Lower leg skin (tissue), 4 donors: ENCODE measurements at places on chromosomes 5 and 9.

- no peak for DNase-seq
Measured at GRCh38 chr9:110432253-110432652, 94.6 kb upstream of the TXNDC8 start.

DNA sequence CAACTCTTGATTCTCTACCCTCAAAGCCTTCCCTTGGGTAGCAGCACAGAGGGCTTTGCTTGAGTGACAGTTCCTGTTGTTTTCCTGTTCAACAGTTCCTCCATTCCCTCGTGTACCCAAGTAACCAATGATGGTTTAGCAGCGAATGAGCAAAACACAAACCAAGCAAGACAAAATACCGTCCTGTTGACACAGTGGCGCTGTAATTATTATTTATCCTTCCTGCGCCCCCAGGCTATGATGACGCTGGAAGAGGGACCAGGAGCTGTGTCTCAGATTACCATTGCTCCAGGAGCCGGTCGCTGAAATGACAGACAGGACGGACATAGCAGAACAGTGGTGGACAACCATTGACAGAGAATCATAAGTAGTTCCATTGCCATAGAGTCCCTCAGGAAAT lies 154.8 kb downstream of the GADD45G start:
- no peak for DNase-seq

- no peak for DNase-seq
Measured at GRCh38 chr5:105970919-105971318, 1699.8 kb downstream of the EFNA5 start.

- no peak for DNase-seq
Measured at GRCh38 chr5:149452007-149452664, 73.0 kb upstream of the IL17B start.

GRCh38 chr5:107541400-107541799 lies 129.3 kb downstream of the EFNA5 start:
- no peak for DNase-seq

GRCh38 chr9:133161547-133161950 lies 2.2 kb downstream of the GBGT1 start:
- DNase-seq, result no peak

GRCh38 chr5:123089914-123090660 lies 1.0 kb downstream of the PRDM6 start:
- DNase-seq, result no peak

GRCh38 chr5:171128136-171128535 lies 180.9 kb upstream of the TLX3 start:
- no peak for DNase-seq

DNA sequence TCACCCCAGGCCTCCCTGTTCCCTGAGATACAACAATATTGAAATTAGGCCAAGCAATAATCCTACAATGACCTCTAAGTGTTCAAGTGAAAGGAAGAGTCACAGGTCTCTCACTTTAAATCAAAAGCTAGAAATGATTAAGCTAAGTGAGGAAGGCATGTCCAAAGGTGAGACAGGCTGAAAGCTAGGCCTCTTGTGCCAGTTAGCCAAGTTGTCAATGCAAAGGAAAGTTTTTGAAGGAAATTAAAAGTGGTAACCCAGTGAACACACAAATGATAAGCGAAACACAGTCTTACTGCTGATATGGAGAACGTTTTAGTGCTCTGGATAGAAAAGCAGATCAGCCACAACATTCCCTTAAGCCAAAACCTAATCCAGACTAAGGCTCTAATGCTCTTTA lies 39.8 kb downstream of the PTAR1 start:
- no peak for DNase-seq

DNA sequence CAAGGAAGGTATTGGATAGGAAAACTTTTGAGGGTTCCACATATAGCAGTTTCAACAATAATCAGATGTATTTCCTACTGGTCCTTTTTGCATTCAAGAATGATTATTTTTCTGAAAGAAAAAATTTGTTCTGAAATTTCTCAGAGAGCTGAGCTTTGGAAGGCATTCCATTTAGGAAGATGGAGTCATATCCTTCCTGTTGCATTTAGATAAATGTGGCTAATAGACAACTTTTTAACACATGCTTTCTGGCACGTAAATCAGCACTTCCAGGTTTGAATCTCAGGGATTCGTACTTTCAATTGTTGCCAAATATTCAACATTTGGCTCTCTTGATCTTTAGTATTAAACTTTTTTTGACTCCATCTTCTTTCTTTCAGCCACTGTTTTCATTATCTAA lies 24.8 kb upstream of the TLR4 start:
- no peak for DNase-seq

GRCh38 chr9:128683340-128684064 lies 5.5 kb upstream of the SET start:
- DNase-seq, result peak; percentile 91

GRCh38 chr5:68334553-68334886 lies 119.0 kb downstream of the PIK3R1 start:
- no peak for DNase-seq

DNA sequence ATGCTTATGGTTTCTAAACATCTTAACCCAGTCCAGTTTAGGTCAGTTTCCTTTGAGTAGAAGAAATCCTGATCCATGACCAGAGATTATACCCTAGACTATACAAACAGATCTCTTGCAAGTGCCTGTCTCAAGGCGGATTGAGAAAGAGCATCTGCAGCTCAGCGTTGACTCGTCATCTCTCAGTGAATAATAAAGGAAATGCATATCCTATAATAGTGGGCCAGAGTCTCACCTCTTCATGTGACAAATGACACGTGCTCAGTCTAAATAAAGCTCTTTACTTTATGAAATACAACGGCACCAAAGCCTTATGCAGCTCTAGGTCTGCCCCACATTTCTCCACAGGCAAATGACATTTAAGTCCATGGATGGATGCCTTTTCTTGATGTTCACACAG lies 179.4 kb upstream of the NR3C1 start:
- DNase-seq, result no peak

DNA sequence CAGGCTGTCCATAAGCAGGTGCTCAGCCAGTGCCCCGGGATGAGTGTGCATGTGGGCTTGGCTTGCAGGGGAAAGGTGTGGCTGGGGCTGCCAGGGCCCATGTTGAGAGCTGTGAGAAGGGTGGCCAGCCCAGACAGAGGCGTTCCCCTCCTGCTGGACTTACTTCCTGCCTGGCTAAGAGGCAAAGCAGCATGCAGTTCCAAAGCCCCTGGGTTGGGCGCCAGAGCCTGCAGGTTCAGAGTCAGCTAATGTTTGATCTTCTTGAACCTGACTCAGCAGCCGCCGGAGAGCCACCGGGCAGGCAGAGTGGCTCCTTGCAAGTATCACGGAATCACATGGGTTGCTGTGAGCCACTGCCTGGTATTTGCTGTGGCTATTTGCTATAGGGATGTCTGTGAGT lies 168.4 kb upstream of the MAP1B start:
- no peak for DNase-seq

GRCh38 chr9:122463828-122464632 lies 13.7 kb downstream of the OR1J1 start:
- DNase-seq, result no peak

GRCh38 chr9:83505282-83505681 lies 32.9 kb downstream of the FRMD3 start:
- no peak for DNase-seq

- DNase-seq, result no peak
Measured at GRCh38 chr9:91182429-91183225, 179.1 kb downstream of the AUH start.

- DNase-seq, result no peak
Measured at GRCh38 chr9:120876842-120877240, at the start of gene PHF19. PHF19 (minus strand) TSS chr9:120877188; CDS start chr9:120874741, 2,447 bp downstream.

DNA sequence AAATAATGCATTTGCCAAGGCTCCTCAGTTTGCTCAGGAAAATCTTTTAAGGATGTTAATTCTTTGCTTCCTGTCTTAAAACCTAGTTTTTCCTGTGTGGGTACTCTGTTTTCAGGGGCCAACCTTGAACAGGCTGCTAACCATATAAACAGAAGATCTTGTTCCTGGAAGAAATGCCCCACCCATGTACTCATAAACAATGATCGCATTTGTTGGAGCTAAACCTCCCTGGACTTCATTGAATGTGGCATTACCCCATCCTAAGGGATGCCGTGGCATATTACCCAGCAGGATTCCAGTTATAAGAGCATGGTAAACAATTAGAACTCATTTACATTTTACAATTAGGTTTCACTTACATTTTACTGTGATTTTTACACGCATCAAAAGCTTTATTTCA lies 436.0 kb downstream of the ZNF608 start:
- DNase-seq, result no peak

DNA sequence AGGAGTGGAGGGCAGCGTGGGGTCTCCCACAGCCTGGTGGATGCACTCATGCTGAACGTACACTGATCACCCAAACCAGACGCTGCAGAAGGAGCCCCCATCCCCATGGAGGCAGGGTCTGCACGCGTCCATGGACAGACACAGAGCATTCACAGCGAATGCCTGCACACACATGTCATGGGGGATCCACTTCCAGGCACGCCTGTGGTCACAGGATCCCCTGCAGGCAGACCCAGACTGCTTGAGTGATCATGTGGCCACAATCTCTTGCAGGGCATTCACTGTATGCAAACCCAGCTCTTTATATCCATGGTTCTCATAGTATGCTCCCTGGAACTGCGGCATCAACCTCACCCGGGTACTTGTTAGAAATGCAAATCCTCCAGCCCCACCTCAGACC lies 5.4 kb downstream of the SNCB start:
- DNase-seq, result no peak

DNA sequence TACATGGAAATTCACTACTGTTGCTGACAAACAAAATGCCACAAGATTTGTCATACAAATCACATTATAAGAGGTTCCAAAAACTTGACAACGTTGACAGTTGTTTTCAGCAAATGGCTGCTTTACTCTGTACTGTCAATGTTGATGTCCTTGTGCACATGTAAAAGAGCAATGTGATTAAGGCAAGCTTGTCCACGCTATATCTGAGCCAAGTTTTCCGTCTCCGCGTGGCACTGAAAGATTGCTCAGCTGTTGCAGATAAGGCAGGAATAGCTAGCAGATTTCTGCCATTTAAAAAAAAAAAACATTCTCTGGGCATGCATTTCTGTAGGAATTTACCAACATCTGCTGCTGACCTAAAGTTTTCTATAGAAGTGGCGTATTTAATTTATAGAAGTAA lies 46.4 kb upstream of the MEF2C start:
- no peak for DNase-seq

DNA sequence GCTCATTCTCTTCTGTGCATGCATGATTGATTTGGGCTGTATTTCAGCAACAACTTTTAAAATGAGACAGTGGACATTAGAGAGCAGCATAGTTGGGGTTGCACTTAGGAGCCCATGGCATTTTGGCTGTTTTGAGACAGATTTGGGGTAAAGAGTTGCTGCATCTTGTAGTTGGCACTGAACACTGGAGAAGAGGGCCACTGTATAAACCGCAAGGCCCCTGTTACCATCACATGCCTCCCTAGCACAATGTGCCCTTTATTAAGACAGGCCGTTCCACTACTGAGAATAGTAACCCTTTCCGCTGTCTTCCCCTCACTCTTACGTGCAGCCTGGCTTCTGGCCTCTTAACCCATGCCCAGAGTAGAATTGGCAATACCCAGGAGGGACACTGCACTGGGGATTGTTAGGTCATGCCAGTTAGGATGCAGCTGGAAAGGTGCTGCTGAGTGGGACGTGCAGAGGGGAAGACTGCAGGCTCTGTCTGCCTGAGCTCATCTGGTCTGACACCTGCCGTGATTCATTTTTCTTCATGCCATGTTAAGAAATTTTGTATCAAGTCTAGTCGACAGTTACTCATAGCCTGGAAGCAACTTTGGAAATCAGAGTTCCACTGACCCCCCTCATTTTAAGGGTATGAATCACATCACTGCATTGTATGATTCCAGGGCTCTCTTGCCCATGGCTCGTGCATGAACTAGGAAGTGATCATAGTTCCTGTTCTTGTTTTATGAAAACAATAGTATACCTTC lies 146.9 kb upstream of the DMRT1 start:
- no peak for DNase-seq

DNA sequence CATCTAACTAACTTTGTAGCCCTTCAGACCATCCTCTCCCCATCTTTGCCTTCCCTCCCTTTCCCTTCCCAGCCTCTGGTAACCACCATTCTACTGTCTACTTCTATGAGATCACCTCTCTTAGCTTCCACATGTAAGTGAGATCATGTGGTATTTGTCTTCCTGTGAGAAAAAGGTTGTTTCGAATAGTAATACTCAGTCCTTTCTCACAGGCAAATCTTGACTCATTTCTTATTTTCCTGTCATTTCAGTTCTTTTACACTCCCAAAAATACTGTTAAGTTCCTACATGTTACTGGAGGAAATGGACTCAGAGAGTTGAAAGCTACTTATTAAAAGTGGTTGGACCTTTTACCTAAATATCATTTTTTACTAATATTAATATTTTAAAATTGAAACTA lies 82.1 kb downstream of the SLF1 start:
- DNase-seq, result no peak

DNA sequence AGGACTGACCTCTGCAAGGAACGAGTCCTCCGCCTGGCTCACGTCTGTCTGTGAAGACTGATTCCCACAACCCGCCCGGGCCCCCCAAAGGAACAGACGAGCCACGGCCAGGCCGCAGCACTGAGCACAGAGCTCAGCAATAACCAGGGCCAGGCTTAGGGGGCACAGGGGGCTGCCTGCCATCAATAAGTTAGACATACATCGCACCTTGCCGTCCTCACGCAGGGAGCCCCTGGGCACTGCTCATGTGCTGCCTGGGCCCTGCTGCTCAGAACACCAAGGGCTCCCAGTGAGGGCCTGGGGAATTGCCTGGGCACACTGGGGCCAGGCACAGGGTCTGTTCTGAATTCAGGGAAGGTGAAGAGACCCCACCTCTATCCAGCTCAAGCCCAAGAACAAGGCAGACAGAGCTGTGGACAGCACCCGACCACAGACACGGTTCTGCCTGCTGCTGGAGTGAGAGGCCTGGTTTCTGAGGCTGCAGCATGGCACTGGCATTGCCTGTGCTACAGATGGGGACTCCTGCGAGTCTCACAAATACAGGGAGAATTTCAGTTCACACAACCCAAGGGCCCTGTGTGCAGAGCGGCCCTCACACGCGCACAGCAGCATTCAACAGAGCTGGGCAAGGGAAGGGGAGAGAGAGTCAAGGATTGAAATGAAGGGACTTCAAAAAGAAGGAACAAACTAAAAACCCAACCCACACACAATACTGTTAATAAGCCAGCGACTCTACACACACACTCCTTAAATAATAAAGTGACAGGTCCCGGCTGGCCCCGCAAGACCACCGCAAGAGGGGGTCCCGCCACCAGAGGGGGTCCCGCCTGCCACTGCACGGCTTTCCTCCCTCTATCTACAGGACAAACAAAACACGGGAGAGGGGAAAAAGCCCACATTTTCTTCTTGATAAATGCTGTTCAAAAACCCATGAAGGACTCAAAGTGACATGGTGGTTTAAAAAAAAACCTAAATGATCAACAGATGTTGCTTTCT lies 32.0 kb downstream of the PRRT1B start:
- DNase-seq, result no peak

- DNase-seq, result no peak
Measured at GRCh38 chr5:154865466-154866184, 7.2 kb downstream of the CNOT8 start.
